ENCODE measurements at places on chromosomes 11 and 22.

- DNase-seq: no peak
Observed at GRCh38 chr11:118908901-118909618, 16.7 kb downstream of the BCL9L start.

- DNase-seq: peak; percentile 77
Observed at GRCh38 chr11:1772270-1773130, 8.8 kb upstream of the CTSD start.

- DNase-seq: no peak
Observed at GRCh38 chr11:1300121-1300520, 9.3 kb downstream of the TOLLIP start.

- no peak for DNase-seq
Observed at GRCh38 chr11:924406-925157, 1.1 kb upstream of the AP2A2 start.

DNA sequence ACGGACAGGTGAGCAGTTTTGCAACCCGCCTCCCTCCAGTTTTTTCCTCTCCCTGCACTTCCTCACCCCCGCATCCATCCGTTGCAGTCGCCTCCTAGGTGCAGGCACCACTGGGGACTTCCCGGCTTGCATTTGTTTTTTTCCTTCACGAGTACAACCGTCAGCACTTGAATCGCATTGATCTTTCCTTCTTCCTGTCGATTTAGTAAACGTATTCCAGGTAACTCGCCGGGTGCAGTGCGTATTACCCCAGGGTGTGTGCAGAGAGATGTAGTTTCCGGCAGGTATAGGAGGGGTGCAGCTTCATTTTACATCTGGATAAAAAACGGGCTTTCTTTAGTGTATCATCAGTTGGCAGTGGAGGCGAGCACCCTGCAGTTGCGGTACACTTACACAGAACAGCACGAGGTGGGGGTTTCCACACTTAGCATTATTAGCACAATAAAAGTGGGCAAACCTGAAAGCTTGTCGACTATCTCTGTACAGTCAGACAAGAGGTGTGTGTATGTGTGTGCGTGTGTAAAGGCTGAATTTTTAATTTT is at the start of gene SORL1-AS1:
Gene SORL1-AS1, minus strand, starts transcription at position 359 of the 542 bp plus-strand sequence.
- DNase-seq: peak; percentile 72

DNA sequence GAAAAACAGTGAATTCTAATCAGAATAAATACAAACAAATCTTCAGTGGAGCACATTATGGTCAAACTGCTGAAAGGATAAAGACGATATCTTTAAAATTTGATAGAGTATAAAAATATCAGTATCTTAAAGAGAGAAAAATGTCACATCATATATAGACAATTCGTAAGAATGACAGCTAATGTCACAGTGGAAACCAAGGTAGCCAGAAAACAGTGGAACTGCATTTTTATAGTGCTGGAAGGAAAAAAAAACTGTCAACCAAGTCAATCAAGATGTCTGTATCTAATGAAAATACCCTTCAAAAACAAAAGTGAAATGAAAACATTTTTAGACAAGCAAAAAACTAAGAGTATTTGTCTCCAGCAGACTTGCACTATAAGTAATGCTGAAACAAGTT is 73.4 kb upstream of the HMGXB4 start:
- DNase-seq: no peak

DNA sequence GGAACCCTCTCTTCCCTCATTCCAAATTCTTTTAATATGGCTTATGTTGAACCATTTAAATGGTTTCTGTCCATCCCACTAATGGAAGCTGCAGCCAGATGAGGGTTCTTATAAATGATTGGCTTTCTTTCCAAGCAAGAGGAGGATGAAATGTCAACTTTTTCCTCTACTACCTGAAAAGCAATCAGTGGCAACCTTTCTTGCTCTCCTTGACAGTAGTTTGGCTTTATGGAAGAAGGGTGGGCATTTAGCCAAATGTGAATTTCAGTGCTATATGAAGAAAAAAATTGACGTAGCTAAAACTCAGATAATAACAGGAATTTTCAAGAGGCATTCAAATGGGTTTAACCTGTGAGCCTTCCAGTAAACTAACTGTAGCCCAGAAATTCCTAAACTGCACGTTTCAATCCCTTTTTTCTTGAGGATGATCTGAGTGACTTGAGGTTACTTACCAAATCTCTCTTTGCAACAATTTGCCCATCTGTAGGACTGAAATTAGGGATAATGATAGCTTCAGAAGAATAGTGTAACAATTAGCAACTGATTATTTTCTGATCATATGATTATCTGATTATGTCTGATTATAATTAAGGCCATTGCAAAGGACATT is 90.9 kb downstream of the EXT2 start:
- no peak for DNase-seq
